ENCODE measurements at places on chromosomes 2 and 18.

DNA sequence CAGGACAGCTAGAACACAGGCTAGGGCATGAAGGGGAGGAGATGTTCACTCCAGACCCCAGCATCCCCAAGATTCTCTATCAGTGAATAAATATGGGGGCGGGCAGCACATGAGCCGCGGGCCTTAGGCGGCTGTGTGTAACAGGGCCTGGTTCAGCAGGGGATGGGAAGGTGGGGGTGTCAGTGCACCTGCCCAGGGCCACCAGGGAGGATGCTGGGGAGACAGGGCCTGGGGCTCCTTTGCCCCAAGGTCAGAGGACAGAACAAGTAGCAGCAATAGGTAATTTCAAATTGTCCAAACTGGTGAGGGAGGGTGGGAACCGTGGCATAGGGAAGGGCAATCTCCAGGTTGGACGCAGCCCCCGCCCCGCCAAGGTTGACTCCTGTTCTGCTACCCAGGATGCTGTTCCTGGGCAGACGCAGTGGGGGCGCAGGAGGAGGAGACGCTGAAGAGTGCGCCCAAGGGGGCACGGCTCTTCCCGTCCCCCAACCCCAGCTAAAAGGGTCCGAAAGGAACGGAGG, 16.2 kb downstream of the CYP26B1 start:
- DNase-seq = no peak

DNA sequence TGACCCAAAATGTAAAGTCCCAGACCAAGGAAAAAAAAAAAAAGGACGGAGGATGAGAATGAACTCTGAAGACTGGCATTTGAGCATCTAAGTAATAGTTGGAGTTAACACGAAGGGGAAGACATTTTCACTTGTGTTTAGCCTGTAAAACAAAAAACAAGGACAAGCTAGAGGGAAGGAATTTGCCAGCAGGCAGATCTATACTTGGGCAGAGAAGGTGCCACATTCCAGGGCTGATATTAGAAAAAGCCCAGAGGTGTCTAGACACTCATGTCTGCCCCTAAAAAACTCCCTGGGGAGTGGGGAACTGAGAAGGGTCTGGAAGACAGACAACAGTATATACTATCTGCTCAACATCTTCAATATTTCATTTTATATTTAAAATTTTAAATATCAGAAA, 171.1 kb downstream of the ZEB2 start:
- no peak for DNase-seq

GRCh38 chr2:186612555-186613440, 22.9 kb downstream of the ITGAV start:
- no peak for DNase-seq

DNA sequence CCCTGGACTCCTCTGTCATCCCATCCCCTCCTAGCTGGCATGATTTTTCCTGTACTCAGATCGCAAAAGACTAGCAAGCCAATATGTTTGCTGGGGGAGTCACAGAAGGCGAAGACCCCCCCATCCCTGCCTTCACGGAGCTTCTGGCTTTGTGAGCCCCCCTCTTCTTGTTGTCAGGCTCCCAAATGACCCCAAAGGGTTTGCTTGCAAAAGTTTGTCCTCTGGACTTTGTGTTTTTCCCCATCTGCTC, 169.9 kb downstream of the SMAD7 start:
- no peak for DNase-seq

DNA sequence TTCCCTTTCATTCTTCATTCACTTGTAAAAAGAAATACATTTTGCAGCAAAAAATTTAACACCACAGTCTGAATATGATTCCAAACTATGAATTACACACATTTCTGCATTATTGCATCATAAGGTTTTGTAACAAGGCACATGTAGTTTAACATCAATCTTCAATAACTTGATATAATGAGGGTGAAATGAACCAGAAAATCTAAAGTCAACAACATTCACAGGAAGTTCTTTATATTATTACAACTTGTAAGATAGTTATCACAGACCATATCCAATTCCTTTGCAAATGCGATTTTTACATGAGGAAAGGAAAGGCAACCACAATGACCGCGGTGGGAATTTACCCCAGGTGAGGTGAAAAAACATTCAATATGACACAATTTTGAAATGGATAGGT, 213.3 kb downstream of the NAPG start:
- DNase-seq = no peak

DNA sequence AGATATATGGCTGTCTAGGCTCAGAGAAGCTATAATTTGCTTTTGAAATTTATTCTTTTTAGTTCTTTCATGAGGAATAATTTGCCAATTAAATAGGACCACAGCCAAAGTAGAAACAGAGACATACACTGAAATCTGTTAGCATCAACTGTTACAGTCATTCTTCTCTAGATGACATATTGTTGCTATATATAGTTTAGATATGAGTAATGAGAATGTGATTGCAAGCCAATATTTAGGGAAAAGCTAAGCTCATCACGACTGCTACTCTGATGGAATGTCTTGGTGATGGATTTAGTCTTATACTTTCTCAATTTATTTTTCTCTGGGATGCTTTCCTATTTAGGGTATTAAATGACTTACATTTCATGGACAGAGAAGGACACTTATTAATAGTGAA, 259.1 kb downstream of the LNPK start:
- DNase-seq = no peak

DNA sequence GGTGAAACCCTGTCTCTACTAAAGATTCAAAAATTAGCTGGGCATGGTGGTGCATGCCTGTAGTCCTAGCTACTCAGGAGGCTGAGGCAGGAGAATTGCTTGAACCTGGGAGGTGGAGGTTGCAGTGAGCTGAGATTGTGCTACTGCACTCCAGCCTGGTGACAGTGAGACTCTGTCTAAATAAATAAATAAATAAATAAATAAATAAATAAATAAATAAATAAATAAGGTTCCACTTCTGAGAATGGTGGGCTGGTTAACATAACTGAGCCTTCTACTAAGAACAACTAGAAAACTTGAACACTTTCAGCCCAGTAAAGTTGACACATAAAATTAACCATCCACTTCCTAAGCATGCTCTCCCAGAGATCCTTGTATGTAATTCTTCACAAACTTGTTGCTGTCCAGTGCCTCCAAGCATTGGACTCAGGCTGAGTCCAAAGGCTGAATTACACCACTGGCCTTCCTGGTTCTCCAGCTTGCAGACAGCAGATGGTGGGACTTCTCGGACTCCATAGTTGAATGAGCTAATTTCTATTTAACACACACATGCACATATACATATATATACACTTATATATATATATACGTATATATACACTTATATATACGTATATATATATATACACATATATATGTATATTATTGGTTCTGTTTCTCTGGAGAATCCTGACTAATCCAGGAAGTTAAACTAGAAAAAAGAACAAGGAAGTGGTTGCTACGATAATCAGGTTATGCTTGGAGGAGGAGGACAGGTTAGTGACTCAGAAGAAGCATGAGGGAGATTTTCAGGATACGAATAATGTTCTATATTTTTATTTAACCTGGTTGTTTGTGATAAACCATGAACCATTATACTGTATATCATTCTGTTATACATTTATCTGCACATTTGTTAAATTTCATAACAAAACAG, 348.8 kb downstream of the METTL4 start:
- DNase-seq = no peak

GRCh38 chr18:23563377-23564043, 22.8 kb downstream of the NPC1 start:
- DNase-seq = no peak

- no peak for DNase-seq
These were observed 221.5 kb upstream of the ACVR2A start for GRCh38 chr2:147623328-147623727.

DNA sequence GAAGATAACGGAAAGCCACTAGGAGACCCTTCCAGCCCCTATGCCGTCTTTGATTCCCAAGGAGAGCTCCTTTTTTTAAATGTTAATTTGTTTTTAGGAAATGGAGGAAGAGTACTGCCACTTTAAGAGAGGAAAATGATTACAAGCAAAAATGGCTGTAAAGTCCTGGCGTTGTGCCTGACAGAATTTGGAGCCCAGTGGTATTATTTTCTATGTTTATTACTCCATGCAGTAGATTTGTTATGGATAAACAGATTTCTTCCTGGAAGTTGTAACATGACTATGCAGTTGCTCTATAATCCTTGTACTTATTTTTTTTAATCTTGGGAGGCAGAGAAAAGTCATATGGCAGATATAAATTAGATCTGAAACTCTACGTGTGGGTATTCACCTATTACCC, 141.3 kb downstream of the GBX2 start:
- DNase-seq = no peak

- peak; percentile 24 for DNase-seq
These were observed 840.6 kb upstream of the SALL3 start for GRCh38 chr18:78138983-78139496.

DNA sequence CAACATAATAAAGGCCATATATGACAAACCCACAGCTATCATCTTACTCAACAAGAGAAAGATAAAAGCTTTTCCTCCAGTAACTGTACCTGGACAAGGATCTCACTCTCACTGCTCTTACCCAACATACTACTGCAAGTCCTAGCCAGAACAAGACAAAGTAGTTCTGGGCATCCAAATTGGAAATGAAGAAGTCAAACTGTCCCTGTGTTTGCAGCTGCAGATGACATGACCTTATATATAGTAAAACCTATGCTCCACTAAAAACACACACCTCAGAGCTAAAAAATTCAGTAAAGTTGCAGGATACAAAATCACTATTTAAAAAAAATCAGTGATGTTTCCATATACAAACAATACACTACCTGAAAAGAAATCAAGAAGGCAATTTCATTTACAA, 32.2 kb downstream of the USP34 start:
- DNase-seq = no peak

GRCh38 chr2:155060896-155061295, 362.4 kb downstream of the KCNJ3 start:
- DNase-seq = no peak

GRCh38 chr18:65352186-65352585, 398.6 kb upstream of the CDH7 start:
- DNase-seq = peak; percentile 14

- DNase-seq = no peak
These were observed 127.3 kb downstream of the TTN start for GRCh38 chr2:178679891-178680290.

DNA sequence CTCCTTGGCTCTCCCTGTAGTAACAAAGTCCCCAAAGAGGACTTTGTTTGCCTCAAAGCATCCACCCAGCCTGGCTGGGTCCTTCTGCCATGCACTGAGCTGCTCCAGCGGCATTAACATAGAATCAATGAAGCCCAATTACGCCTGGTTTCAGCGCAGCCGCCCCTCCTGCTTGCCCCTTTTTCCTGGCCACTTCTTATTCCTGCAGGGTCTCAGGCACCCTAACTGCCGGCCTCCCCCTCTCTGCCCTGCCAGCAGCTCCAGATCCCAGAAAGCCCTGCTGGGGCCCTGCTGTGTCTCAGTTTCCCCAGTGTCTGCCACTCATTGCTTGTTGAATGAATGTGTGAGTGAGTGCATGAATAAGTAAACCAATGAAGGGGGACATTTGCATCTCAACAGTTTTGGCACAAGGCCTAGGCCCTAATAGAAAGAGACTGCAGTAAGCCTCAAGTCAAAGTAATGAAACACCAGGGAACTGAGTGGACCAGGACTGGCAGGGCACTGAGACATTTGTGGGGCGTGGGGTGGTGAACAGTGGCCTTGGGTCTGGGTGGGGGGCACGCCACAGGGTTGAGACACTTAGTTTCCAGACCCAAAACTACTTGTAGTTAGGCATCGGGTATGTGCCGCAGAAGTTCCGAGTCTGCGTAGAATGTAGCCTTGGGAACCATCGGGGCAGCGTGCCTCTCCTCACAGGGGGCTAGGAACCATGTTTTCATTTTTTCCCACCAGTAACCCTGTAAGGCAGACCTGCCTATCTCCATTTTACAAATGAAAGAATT, 60.6 kb downstream of the SMAD7 start:
- DNase-seq = peak; percentile 63

DNA sequence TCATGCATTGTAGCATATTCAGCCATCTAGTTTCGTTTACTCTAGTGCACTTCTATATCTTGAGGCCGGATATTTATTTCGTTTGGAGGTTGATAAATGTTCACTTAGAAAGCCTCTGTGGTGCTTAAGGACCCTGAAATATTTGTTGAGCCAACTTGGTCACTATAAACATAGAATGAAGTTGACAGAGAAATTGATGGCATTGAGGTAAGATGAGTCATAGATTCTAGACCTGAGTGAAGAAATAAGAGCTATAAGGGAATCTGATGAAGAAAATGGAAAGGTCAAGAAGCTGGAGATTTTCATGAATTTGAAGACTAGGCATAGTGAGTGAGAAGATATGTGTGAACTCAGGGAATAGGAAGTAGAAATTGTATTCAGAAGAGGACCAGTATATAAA, 35.9 kb downstream of the EPC2 start:
- no peak for DNase-seq

GRCh38 chr2:155125585-155126230, 427.2 kb downstream of the KCNJ3 start:
- no peak for DNase-seq

DNA sequence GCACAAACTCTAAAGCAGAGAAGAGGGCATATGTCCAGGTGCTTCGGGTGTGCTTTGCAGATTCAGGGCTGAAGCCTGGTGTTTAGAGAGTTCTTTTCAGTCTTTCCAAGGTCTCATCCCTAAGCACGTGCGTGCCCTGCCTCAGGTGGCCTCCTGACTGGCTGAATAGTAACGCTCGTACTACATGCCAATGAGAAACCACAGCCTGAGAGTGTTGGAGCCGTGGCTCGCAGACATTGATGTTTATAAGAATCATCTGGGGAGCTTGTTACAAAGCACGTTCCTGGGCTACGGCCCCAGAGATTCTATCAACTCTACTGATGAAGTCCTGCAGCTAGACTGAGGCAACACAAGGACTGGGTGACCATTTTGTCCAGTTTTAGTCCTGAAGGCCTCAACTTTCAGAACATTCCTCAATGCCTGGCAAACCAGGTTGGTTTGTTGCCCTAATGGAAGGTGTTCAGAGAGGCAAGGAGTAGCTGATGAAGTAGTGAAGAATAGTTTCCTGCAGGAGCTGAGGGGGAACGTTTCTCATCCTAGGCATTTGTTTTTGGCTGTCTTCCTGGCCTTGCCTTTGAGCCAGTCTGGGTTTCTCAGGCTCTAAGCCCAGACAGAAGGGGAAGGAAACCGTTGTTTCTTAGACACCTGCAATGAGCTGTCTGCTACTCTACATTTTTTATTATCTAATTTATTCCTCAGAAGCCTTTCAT, 31.5 kb upstream of the HAAO start:
- DNase-seq = no peak

GRCh38 chr2:178119179-178119922, 7.1 kb downstream of the RBM45 start:
- DNase-seq = no peak

GRCh38 chr2:195763866-195764265, 106.8 kb downstream of the SLC39A10 start:
- no peak for DNase-seq

- DNase-seq = no peak
These were observed 105.1 kb downstream of the SP3 start for GRCh38 chr2:173860082-173860481.

DNA sequence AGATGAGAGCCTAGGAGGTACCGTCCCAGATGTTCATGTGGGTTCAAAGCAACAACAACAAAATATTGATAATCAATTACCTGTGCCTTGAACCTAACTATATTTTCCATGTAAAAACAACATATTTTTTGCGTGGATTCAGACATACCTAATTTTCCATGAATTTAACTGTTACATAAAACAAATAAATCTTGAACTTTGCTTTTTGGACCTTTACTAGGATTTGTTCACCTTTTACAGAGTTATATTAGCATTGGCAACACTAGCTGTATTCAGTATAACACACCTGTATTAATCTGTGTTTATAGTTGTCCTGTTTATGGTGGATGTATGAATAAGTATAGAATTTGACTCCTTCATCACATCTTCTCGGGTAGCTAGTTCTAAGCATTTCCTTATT, 115.8 kb upstream of the STON1 start:
- DNase-seq = no peak

- DNase-seq = no peak
These were observed 112.1 kb upstream of the FHL2 start for GRCh38 chr2:105510761-105511528.

Measured in putamen (tissue), 1 donor.